ENCODE measurements at places on chromosomes 3 and 15.

GRCh38 chr15:51089699-51090453 lies 4.8 kb downstream of the TNFAIP8L3 start:
- DNase-seq, result no peak

DNA sequence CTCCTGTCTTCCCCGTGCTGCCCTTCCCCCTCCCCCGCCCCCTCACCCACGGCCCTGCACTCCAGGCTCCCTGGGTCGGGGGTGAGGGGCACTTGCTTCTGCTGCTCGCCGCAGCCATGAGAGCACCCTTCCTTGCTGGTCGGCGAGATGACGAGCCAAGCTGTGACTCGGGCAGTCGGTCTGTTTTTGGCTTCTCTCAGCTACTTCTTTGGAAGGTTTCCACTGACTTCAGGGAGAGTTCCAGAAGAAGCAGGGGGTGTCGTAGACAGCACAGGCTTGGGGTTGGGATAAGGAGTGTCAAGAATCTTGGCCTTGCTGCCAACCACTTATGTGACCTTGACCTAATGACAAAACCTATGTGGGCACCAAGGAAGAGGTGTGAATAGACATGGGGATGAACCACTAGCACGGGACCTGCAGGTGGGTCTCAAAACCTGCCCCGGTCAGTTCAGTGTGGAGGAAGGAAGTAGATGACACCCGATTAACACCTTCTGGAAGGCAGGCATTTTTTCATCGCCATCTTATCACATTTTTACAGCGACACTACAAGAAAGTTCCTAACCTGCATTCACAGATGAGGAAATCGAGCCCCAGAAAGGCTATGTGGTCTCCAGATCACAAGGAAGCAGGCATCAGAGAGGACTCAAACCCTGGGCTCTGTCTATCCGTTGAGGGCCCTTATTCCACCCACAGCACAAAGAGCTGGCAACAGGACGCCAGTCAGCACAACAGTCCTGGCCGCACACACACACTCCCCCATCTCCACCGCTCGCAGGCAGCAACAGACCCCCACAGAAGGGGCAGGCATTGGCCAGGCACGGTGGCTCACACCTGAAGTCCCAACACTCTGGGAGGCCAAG lies 120.9 kb downstream of the LIPC start:
- no peak for DNase-seq

DNA sequence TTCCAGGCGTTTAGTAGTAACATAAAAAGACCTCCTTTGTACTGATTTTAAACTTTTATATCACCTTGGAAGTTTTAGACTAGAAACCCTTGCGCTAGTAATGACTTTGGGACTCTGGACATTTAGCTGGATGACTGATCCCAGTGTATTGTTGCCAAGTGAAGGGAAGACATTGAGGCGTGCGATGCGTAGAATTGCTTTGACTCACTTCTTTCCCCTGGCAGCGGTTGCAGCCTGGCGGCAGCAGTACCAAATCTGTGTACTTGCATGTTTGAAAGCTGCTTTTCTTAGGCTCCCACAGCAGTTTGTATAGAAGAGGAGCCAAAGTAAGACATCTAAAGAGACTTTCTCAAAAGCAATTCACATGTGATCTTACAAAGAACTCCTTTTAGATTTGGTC lies 151.6 kb downstream of the BBX start:
- DNase-seq, result no peak

DNA sequence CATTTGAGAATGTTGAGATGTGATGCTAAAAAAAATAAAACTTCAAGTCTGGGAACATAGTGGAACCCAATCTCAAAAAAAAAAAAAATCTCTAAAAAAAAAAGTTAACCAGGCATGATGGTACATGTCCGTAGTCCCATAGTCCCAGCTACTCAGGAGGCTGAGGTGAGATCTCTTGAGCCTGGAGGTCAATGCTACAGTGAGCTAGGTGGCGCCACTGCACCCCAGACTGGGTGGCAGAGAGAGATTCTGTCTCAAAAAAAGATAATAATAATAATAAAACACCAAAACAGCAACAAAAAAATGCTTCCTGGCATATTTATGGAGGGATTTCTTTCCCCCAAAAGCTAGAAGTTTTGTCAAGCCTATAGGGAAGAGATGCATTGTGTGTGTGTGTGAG lies 361.6 kb downstream of the ROBO1 start:
- DNase-seq, result no peak

GRCh38 chr15:55515991-55516776 lies 8.2 kb upstream of the DNAAF4 start:
- no peak for DNase-seq

GRCh38 chr3:71725271-71725991 lies at the start of gene EIF4E3:
Gene EIF4E3, minus strand, starts transcription at chr3:71725402. Its CDS starts 35 bp downstream, at chr3:71725367.
- DNase-seq, result peak; percentile 67

DNA sequence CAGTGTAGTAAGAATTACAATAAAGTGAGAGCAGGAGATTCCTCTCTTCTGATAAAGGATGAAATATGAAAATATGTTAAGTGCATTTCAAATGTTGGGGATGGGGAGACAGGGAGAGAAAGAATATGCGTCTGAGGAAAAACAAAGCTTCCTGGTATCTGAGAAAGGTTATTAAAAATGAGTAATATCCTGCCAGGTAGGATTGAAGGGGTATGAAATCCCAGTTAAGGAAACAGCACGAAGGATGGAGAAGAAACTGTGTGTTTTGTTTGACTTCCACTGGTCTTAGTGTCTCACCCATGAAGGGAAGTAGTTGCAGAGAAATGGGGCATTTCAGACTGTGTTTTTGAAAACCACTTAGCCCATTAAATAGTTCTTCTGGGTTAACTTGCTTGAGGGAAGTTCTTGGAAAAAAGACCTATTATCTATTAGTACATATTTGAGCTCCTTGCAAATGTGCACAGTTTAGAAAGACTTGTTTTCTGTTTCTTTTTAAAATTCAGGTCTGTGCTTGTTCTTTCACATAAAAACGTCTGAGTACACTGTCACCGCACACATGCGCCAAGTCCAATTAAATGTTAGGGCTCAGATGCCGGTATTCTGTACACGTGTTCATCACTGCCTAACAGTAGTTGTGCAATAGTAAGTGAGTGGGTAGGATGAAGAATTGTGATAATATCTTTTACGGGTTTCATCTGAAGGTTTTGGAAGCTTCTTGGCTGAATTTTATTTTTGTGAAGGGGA lies 196.1 kb upstream of the P2RY1 start:
- no peak for DNase-seq

- peak; percentile 88 for DNase-seq
Measured at GRCh38 chr15:31306426-31307269, 20.0 kb upstream of the KLF13 start.

GRCh38 chr15:51121631-51122225 lies 27.0 kb upstream of the TNFAIP8L3 start:
- no peak for DNase-seq

DNA sequence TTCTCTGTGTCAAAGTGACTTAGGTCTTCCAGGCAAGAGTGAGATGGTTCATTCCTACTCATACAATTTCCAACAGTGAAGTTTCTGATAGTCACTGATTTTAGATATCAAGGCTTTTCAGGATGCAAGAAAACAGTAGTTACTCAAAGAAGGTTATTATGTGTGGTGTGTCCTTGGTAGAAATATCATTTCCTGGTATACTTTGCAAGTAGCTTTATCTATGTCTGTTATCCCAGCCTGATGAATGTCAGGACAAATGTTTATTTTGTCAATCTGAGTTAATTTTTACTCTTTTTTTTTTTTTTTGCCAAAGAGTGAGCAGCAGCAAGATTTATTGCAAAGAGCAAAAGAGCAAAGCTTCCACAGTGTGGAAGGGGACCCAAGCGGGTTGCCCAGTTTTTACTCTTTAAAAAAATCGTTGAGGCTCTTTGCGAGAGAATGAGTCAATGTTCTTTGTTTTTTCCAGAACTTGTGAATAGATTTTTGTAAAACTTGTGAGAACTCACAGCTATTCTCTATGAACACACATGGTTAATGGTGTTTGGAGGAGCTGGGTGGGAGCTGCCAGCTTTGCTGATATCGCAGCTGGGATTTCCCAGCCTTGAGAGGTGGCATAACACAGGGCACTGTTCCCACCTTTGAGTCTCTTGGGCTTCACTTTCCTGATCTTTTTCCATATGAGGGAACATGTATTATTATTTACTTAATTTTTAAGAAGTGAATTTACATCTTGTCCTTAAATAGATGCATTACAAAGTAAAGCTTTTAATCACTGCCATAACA lies 51.9 kb downstream of the SV2B start:
- no peak for DNase-seq

- peak; percentile 19 for DNase-seq
Measured at GRCh38 chr3:168847291-168847883, 751.7 kb upstream of the GOLIM4 start.

GRCh38 chr15:100002086-100002620 lies 268.9 kb upstream of the LYSMD4 start:
- DNase-seq, result no peak

DNA sequence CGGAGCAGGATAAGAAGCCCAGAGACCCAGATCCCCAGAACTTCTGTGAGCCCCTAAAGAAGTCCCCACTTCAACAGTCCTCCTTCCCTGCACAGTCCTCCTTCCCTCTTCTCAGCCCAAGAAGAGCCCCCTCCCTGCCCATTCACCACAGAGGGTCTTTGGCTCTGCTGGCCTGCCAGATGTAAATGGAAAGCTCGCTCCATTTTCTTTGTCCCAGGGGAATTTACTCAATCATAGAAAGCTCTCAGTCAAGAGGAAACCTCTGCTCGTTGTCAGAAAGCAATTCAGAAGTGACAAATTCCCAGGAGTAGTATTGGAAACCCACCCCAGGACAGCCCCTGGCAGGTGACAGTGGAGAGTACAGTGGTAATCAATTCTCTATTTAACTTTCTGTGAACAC lies 105.5 kb upstream of the SMAD3 start:
- no peak for DNase-seq

GRCh38 chr3:180855364-180855763 lies 57.1 kb upstream of the FXR1 start:
- no peak for DNase-seq

- no peak for DNase-seq
Measured at GRCh38 chr3:155753038-155753639, 8.3 kb upstream of the PLCH1 start.

- no peak for DNase-seq
Measured at GRCh38 chr3:32996755-32997091, 45.3 kb downstream of the CCR4 start.

- no peak for DNase-seq
Measured at GRCh38 chr3:65438612-65439011, 600.1 kb downstream of the MAGI1 start.

DNA sequence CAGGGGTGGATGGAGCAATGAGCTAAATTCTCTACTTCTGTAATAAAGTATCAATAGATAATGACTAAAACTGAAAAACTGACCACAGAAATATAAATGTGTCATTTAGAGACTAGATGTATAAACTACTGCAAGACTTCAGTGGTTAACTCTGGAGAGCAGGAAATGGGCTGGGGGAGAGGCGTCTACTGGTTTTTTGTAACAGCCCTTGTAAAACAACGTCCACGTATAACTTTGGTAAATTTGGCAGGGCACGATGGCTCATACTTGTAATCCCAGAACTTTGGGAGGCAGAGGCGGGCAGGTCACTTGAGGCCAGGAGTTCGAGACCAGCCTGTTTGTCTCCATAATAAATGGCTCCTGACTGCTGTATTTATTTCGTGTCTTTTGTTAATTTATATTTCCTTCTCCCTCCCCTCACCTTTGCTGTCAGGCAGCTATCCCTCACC lies 12.5 kb downstream of the RAB27A start:
- no peak for DNase-seq

DNA sequence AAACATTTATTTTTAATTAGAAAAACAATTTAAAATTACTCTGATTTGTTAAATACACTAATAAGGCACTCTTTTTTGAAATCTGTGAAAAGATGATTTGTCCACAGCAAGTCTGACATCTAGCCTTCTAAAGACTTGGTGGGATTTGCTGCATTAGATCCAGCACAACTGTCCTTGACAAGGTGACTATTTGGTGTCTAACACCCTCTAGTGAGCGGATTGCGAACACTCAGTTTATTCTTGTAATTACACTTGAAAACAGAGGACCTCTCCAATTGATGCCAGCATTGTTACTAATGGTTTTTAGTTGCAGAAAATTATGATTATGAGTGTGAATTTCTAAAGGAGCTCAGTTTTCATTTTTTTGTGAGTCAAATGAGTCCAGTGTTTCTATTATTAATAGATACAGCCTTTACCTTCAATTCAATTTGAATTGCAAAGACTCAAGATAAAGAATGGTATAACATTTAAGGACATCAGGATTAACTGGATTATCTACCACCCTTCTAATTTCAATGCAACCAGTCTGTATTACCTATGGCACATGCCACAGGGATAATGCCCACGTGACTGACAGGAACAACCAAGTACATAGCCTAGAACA lies 29.7 kb upstream of the STRIT1 start:
- DNase-seq, result no peak

DNA sequence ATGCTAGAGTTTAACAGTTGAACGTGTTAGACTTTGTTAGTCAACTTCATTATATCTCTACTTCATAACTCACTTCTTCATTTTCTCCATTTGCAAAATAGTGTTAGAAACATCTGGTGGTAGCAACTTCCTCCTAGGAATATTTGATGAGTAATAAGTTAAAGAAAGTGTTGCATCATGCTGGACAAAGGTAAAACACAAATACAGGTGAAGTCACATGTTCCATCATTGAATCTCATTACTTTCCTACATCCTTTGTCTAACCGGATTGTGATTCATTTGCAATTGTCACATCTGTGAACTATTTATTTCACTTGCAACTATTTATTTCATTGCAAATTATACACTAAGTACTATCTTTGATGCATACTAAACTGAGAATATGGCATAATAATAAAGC lies 186.5 kb downstream of the TUSC7 start:
- no peak for DNase-seq

DNA sequence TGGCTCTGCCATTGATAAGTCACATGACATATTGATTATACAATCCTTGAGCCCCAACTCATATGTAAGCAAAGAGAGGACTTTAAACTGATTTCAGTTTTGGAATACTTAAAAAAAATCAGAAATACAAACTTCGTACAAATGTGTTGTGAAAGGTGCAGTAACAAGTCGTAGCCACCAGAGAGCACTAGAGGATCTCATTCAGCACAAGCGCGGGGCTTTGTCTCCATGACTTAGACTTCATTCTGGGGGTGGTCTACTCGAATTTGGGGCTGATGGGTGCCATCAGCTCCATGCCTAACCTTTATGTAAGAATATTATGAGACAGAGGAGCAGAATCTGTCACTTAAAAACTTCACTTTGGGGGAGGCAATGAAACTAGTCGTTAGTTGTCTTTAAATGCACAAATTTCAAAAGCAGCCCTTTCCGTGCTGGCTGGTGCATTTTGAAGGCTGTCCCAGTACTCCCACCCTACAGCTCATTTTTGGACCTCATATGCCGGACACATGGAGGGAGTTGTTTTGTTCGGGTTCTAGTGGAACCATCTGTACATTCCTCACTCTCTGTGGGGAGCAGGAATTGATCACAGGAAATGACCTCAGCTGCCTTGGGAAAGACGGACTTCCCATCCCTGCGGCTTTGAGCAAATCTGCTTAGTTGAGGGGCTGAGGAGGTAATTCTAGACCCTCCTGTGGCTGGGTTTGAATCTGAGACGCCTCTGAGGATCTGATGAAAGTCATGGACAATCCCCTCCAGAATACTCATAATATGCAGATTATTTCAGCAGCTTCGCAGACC lies 27.5 kb upstream of the MASP1 start:
- peak; percentile 41 for DNase-seq

Measured in glutamatergic neuron (in vitro differentiated cells).